ENCODE measurements at places on chromosomes 6 and 20. TPM values are rescaled to one million over a fixed set of nuclear protein-coding genes. Genes with fewer than 3 reads are reported as not detected.

The SAMD5 gene
- total RNA-seq: 0.23 TPM

The LKAAEAR1 gene
- 0.67 TPM for total RNA-seq

The CDH26 gene
- total RNA-seq: 0.46 TPM

The SLCO4A1 gene
- 167 TPM for total RNA-seq

The SLC26A8 gene
- not detected for total RNA-seq

The GPR6 gene
- not detected for total RNA-seq

The CST7 gene
- total RNA-seq: not detected

The CAP2 gene
- total RNA-seq: 37.0 TPM

GRCh38 chr20:40778894-40779496 is 90.0 kb upstream of the MAFB start:
- no peak for DNase-seq

GRCh38 chr20:62563561-62563960 is 78.7 kb upstream of the SLCO4A1 start:
- no peak for DNase-seq

- DNase-seq: no peak
Observed at GRCh38 chr20:62792940-62793756, 3.1 kb upstream of the MRGBP start.

DNA sequence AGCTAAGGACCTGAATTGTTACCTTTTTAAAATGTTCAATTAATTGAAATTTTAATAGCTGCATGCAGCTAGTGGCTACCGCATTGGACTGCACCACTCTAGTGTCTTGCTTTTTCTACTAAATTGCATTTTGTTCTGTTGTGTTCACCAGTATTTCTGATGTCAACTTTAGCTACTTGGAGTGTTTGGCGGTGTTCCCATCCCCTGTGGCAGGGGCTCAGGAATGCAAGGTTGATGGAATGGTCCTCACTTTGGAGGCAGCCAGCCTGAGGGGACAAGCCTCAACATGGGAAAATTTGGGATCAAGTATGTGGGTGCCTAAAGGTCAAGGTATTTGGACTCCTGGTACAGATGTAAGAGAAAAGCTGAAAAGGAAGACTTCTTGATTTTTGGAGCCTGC is 230.1 kb upstream of the PRND start:
- no peak for DNase-seq

DNA sequence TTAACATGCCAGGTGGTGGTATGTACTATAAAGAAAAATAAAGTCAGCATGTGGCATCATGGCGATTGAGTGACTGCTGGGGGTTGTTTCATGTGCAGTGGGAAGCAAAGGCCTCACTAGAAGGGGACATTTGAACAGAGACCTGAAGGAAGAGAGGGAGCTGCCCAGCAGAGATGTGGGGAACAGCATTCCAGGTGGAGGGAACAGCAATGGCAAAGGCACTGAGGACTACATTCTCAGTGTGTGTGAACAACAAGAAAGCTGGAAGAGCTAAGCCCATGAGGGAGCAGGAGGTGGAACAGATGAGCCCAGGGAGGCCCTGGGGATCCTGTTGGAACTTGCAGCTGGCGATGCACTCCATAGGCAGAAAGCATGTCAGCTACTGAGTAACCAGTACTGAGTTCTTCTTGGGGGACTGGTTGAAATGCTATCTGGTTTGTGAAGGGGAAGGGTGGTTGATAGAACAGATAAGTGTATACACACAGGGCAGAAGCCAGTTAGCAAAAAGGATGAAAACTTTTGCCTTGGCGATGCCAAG is 29.2 kb downstream of the NOX3 start:
- DNase-seq: no peak

- DNase-seq: no peak
Observed at GRCh38 chr20:40636486-40636885, 52.5 kb downstream of the MAFB start.

GRCh38 chr6:128889870-128890269 is 6.9 kb downstream of the LAMA2 start:
- no peak for DNase-seq

DNA sequence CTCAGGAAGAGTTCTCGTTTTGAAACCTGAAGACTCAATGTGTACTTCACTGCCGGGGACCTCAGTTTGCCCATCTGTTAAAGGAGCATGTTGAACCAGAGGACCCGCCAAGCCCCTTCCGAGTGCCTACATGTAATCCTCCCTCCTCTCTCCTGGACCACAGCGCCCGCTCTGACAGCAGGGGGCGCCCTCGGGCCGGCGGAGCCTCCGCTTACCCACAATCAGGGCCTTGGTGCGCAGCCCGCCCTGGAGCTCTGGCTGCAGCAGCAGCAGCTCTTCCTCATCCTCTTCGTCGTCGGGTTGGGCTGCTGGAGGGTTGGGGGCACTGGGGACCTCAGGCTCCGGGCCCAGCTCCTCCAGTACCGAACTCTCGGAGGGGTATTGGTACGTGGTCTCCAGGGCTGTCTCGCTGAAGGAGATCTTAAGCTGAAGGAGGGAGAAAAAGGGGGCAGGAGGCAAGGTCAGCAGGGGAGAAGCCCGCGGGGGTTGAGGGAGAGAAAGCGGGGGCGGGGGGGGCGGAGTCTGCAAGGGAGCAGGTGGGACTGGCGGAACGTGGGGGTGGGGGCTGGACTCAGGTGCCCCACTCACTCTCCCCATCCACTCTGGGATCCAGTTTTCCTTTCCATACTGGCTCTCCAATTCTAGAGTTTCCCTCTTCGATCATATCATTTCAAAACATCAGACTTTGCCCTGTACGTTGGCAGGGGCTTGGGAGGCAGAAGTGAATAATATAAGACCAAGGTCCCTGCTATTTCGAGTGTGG is 6.3 kb upstream of the DHX16 start:
- no peak for DNase-seq

DNA sequence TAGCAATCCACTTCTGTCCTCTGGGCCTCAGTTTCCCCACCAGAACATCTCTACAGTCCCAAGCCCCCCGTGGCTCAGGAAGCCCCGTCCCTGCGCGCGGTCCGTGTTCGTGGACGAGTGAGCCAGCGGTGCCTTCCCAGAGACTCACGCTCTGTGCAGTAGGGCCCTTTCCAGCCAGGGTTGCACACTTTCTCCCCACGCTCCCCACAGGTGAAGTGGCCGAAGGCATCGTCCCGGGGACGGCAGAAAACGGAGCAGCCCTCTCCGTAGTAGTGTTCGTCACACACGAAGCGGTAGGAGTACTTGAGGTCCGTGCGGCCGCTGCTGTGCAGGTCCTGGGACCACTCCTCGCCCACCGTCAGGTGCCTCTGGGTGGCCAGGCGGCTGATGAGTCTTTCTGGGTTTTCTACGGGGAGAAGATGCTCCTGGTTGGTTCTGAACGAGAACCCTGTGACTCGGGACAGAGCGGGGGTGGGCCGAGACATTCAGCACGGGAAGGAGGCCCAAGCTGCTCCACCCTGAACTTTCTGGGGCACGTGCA is 2.7 kb downstream of the DLL1 start:
- no peak for DNase-seq

GRCh38 chr20:36506253-36506652 is 35.1 kb upstream of the MYL9 start:
- no peak for DNase-seq

DNA sequence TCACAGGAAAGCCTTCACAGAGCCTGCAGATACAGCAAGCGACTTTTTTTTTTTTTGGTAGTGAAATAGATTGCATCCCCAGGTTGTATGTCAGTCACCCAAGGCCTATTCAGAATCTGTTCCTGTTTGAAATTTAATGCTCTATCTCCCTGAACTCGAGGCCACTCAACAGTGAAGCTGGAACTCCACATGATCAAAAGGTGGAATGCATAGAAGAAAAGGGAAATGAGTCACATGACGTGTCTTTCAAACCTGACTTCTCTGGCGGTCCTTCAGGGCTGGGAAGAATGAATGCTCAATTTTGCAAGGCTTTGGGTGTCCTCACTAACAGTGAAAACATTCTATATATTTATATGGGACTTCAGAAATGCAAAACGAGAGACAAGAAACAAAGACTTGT is 88.4 kb upstream of the B3GAT2 start:
- no peak for DNase-seq

GRCh38 chr6:123007885-123008284 is 11.8 kb downstream of the CLVS2 start:
- no peak for DNase-seq

DNA sequence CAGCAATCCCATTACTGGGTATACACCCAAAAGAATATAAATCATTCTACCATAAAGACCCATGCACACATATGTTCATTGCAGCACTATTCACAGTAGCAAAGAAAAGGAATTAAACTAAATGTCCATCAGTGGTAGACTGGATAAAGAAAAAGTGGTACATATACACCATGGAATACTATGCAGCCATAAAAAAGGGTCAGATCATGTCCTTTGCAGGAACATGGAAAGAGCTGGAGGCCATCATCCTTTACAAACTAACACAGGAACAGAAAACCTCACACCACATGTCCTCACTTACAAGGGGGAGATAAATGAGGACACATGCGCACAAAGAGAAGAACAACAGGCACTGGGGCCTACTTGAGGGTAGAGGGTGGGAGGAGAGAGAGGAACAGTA is 60.9 kb downstream of the DCDC2 start:
- DNase-seq: no peak

GRCh38 chr20:1338096-1338495 is 9.2 kb upstream of the SDCBP2 start:
- no peak for DNase-seq

GRCh38 chr6:91786474-91787184 is 1199.8 kb upstream of the MAP3K7 start:
- DNase-seq: no peak

- no peak for DNase-seq
Observed at GRCh38 chr6:144657691-144658090, 372.6 kb downstream of the UTRN start.

- DNase-seq: no peak
Observed at GRCh38 chr6:137680705-137681346, 186.2 kb upstream of the TNFAIP3 start.

DNA sequence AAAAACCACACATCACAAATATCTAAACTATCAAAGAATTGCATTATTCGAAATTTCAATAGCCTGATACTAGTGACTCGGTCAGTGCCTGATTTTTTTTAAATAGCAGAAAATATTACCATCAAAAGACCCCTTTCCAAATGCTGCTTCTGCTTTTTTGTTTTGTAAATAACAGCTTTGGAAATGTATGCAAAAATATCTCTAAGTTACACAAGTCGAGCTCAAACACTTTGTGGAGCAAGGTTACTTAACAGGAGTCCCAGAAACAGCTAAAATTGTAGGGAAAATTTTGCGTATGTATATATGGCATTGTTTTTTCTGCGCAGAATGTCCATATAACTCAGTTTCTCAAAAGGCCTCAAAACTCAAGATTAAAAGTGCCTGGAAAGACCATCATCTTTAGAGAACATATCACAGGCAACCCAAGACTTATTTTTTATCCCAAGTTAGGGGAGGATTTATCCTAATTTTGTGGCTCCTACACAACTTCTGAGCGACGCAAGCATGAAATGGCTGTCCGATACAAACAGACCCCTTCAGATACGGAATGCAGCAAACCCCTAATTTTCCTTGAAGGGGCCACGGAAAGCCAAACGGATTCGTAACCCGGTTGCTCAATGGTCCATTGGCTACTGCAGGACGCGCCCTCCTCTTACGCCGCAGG is 1.3 kb downstream of the CEP85L start:
- no peak for DNase-seq

DNA sequence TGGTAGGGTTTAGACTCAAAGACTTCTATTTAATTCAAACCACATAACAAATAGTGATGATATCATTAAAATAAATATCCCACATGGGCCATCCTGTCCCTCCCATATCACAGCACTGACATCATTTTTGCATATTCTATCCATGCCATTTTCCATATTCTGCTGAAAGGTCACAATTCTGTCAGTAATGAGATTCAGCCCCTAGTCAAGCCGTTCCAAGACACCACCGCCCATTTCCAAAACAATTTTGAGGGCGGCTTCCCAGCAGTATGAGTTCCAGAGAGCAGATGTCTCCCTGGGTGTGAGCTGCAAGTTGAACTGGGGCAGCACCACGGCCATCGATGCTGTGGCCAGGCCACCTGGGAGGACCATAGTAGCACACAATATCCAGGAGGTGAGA is 65.1 kb upstream of the PLEKHG1 start:
- no peak for DNase-seq

GRCh38 chr20:52993076-52993475 is 20.9 kb downstream of the TSHZ2 start:
- DNase-seq: no peak

- DNase-seq: no peak
Observed at GRCh38 chr6:105967917-105968602, 118.1 kb upstream of the PRDM1 start.

GRCh38 chr6:89295981-89296380 is 19.1 kb downstream of the GABRR2 start:
- DNase-seq: no peak

DNA sequence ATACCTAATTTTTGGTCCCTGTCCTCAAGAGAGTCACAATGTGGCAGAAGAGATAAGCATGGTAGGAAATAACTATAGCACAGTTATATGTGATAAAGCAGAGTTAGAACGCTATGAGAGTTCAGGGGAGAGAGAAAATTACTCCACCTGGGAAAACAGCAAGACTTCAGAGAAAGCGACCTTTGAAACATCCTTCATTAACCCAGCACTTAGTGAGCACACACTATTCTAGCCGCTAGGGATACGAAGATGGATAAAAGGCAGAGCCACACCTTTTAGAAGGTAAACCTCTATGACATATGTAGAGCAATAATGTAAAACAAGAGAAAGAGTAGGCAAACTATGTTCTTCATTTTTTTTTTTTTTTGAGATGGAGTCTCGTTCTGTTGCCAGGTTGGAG is 264.3 kb downstream of the PTPRK start:
- DNase-seq: no peak

DNA sequence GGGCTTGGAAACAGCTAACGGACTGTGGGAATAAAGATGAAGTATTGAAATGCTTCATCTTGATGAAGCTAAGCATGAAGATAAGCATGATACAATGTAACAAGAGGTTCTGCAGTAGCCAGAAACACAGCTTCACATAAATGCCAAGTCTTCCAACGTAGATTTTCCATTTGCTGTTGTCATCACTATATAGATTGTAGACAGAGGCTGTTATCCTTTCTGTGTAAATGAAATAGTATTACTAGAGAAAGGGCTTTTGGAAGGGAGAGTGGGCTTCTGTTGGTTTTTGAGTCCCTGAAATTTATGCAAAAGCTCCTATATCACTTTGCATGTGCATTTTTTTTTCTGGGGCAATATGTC is 649.0 kb downstream of the RNF144B start:
- DNase-seq: no peak

DNA sequence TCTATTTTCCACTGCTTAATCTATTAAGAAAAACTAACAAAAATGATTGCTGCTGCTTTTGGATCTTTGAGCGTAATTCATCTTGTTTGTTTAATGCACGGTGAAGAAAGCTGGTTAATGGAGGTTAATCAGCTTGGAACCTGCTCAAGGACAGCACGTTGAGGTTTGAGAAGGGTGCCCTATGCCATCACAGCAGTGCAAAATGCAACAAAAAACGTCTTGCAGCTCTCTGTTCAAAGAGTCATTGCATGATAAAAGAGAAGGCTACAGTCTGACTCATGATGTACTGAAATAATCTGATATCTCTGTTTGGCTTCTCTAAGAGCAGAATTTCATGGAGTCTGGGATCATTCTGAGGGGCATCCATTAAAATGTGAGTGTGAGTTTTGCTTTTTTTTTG is 80.6 kb upstream of the PREP start:
- no peak for DNase-seq

Measured in Panc1 (cell line).